Hematopoietic multipotent progenitor cell treated with erythropoietin and hydrocortisone succinate and interleukin-3 and kit ligand, for 15 days (in vitro differentiated cells): ENCODE measurements at places on chromosomes 11 and 22.

DNA sequence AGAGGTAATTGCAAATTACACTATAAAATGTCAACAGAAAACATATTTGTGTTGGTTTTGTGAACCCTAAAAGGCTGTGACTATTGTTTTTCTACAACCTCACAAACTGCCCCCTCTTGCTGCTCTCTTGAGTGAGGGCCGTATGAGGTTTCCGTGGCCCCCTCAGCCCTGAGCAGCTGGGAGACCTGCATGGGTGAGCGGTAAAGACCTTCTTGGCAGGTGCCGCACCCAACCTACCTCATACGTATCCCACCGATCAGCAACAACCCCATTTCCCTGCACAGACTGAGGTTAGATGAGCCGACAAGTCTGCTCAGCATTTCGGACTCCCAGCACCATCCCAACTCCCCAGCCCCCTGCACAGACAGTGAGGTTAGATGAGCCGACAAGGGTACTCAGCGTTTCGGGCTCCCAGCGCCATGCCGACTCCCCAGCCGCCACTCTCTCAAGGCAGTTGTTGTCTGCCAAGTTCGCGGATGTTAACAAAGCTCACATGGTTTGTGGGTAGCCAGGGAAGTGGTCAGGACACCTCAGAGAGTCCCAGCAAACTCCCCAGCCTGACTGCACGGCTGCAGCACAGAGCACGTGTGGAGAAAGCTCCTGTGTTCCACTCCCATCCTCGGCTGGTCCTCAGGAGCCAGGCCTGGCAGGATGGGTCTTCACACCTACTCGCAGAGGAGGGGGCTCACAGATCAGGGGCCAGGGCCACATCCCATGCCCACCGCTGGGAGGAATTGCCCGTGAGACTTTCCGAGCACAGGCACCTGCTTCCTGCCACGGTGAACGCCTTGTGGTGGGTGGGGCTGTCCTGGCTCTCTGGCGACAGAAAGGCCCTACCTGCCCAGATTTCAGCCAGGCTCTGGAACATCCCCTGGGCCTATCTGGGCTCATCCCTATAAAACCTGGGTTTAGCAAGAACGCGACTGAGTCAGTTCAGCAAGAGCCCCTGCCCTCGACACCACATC, 502.9 kb downstream of the BRD1 start:
- DNase-seq: no peak

GRCh38 chr11:123904932-123905331, 3.0 kb downstream of the OR8D4 start:
- no peak for DNase-seq

DNA sequence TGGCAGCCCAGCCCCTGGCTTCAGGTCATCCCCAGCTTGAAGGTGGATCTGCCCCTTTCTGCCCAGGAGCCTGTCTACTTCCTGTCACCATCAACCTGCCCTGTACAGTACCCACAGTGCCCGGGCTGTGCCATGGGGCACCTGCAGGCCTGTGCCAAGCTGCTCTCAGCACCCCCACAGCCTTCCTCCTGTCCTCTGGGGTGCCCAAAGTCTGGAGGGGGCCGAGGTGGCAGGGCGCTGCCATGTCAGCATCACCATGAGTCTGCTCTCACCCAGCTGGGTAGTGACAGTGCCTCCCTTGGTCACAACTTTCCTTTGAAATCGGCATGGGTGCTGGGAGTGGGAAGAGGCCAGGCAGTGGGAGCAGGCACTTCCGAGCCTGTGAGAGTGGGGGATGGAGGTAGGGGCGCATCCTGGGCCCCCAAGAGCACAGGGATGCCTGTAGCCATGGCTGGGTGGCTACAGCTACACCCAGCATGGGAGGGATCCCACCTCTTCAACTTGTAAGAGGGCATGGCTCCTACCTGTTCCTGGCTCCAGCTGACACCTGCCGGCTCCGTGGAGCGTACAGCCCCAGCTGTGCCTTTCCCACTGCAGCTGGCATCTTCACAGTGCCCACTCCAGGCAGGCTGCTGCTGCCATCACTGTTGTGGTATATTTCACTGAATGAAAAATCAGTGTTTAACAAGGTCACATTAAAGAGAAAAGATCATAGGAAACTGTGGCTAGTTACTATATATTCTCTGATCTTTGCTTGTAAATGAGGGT, 42.9 kb downstream of the RNF169 start:
- no peak for DNase-seq

- no peak for DNase-seq
Observed at GRCh38 chr11:130000552-130001176, 2.0 kb downstream of the PRDM10 start.

DNA sequence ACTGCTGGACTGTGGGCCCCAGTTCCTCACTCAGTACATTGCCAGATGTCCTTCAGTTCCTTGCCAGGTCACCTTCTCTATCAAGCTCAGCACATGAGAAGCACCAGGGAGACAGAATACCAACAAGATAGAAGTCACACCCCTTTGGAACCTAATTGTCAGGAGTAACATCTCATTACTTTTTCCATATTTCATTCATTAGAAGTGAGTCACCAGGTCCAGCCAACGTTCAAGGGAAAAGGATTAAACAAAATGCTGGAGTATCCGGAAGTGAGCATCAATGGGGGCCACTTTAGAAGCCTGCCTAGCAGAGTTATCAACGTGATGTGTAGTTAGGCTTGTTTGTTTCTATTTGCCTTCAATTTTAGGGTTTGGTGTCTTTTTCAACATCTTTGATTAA, 569.3 kb downstream of the MIAT start:
- DNase-seq: no peak

DNA sequence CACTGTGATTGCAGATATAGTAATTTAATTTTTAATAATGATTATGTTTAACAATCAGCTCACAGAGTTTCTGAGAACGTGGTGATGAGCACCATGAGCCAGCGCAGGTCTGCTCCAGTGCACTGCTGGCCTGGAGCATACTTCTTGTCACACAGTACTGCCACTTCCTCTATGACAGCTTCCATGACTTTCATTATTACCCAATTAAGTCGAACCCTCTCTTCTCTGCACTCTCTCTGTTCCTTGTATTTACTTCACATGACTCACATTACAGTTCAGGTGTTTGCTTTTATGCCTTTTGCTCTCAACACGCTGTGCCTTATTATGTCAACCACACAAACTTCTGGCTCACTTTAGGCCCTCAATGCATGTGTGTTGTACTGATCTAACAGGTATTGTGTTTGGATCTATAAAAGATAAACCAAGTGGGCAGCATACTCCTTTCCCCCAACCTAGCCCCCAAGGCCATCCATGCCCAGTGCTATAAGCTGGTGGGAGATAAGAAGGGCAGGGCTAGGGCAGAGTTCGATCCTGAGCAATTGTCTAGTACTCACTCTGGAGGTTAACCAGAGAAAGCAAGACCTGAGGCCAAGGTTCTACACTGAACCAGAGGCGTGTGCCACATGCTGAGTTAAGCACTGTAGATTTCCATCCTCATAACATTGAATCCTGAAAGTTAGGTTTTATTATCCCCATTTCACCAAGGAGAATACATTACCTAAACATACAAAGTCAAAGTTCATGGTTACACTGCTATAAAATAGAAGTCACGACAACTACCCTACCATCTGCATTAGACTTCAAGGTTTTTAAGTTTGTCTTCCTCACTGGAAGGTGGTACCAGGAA, 356.5 kb downstream of the INSC start:
- no peak for DNase-seq

GRCh38 chr22:43862074-43862881, at the start of gene SULT4A1:
Gene SULT4A1, minus strand, starts transcription at chr22:43862513. Its CDS starts 131 bp downstream, at chr22:43862382.
- DNase-seq: no peak
